ENCODE measurements at places on chromosomes 1 and 21.

GRCh38 chr1:58922302-58923089 is 138.6 kb upstream of the JUN start:
- peak; percentile 89 for DNase-seq

DNA sequence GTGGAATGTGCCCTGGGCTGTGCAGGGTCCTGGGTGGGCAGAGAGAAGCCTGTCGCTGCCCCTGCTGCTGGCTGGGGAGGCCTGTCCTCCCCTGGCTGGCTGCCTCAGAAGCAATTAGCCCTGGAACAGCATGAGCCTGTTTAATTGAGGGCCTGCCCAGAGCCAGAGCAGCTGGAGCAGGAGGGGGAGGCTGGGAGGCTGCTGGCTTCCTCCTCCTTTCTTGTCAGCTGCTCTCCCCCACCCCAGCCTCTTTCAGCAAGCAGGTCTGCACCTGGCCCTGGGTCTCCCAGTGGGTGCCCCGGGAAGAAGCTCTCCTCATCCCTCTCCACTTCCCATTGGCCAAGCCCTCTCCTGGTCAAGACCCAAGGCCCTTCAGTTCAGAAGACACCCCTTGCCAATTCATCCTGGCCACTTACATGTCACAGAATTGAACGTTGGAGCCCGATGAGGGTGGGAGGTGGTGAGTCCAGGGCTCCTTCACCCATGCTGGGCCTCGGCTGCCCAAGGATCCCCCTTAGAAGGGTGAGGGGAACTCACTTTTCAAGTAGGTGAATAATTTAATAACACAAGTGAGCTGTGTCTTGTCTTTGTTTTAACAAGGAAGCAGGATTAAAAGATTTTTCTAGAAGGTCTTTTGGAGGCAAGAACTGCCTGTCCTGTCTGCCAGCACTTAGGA is 13.2 kb downstream of the AMPD2 start:
- no peak for DNase-seq

- DNase-seq: no peak
Observed at GRCh38 chr1:68173283-68173935, 58.9 kb downstream of the WLS start.

- peak; percentile 41 for DNase-seq
Observed at GRCh38 chr1:175572932-175573868, 170.2 kb downstream of the TNR start.

GRCh38 chr21:37711286-37711829 is 204.9 kb downstream of the KCNJ6 start:
- no peak for DNase-seq
